ENCODE measurements at places on chromosomes 16 and 17.

GRCh38 chr16:28880589-28880915, 2.3 kb downstream of the ATP2A1 start:
- DNase-seq = no peak

DNA sequence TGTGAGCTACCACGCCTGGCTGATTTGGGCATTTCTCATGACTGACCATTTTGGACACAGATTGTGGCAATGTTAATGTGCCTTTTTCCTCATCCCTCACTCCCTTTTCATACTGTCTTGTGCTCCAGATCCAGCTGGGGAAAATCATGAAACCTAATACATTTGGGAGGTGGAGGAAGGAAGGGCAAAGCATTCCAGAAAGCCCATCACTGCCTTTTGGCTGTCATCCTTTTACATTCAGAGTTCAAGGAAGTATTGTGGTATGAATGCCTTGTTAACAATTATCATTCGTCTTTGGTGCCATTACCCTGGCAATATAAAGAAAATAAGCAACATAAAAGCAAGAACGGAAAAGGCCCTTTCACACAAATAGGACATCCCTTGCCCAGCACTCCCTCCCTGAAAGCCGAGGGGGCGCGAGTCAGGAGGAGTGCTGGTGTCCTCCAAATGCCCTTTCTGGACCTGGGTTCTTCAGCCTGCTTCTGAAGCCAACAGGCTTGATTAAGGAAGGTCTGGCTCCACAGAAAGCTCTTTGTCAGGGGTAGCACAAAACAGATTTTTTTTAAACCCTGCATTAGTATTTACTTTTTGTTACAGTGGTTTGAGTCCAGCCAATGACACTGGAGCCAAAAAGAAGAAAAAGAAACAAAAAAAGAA, 20.1 kb downstream of the NMT1 start:
- DNase-seq = no peak

DNA sequence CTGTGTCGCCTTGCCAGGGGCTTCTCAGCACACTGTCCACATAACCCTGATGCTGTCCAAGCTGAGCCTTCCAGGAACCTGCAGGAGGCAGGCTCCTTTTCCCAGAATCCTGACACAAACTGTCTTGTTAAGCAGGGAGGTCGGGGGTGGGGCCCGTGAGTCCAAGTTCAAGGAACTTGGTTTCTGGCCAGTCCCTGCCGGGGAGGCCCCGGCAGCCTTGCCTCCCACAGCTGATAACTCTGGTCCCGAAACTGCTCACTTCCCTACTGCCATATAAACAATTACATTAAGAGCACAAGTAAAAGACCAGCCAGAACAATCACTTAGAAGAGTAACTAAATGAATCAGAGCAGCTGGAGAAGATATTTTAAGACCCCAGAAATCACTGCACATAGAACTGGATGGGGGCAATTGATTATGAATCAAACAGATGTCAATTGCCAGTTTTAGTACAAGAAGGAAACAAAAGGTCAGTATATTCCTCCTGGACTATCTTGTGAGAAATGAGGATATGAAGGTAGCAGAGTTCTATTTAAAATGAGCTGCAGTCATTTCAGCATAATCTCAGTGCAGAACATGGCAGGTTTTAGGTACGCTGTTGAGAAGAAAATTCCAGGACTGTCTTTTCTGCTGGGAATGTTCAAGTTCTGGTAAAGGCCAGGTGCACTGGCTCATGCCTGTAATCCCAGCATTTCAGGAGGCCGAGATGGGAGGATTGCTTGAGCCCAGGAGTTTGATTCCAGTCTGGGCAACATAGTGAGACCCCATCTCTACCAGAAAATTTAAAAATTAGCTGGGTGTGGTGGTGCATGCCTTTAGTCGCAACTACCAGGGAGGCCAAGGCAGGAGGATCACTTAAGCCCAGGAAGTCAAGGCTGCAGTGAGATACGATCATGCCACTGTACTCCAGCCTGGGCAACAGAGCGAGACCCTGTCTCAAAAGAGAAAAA, 169.8 kb downstream of the PITPNC1 start:
- DNase-seq = no peak

DNA sequence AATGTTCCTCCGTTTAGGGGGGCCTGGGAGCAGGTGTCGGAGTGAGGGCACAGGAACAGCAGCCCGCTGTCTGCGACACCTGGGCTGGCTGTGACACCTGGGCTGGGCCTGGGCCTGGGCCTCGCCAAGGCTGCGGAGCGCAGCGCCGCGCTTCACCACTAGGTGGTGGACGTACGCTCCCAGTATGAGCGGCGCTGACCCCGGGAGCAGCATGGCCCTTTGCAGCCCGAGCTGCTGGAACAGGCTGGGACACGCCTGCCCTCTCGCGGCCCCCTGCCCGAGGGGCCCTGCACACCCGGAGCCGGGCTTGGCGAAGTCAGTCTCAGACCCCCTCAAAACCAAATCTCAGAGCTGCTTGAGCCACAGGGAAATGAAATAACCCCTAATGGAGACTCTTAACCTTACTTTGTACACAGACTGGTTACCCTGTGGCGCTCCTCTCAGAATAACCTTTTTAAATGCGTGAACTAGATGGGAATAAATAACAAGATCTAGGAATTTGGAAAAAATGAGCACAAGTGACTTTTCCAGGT, 38.6 kb upstream of the FA2H start:
- DNase-seq = peak; percentile 23

DNA sequence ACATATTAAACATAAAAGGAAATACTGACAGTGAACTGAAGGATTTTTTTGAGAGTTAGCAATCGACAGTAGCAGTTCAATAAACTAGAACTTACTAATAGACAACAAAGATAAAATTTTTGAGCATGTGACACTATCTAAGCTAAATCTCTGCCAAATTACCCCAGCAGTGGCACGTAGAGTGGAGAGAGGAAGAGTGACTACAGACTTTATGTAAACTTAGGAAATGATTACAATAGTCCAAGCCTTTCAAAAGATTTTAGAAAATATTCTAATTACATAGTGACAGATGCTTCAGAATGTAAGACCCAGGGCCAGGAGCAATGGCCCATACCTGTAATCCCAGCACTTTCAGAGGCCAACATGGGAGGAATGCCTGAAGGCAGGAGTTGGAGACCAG, 52.4 kb downstream of the CFDP1 start:
- DNase-seq = no peak

DNA sequence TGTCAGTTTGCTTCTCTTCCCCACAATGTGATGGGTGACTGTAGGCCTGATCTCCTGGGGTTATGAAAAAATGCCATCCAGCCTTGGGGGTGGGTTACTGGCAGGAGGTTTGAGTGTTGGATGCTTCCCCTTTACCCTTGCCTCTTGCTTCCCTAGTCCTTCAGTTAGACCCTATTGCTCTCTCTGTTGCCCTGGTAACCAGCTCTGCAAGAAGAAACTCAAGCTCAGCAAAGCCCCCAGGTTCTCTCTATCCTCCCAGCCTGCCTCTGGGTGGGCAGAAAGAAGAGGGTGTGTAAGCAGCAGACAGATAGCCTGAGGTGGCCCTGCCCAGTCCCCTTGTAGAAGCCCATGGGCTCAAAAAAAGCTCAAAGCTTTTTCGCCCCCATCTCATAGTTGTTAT, 2.8 kb upstream of the RAPGEFL1 start:
- DNase-seq = no peak

- DNase-seq = no peak
Observed at GRCh38 chr17:64739316-64740058, 77.4 kb upstream of the SMURF2 start.

GRCh38 chr17:77611791-77612502, 346.6 kb upstream of the TNRC6C start:
- no peak for DNase-seq

DNA sequence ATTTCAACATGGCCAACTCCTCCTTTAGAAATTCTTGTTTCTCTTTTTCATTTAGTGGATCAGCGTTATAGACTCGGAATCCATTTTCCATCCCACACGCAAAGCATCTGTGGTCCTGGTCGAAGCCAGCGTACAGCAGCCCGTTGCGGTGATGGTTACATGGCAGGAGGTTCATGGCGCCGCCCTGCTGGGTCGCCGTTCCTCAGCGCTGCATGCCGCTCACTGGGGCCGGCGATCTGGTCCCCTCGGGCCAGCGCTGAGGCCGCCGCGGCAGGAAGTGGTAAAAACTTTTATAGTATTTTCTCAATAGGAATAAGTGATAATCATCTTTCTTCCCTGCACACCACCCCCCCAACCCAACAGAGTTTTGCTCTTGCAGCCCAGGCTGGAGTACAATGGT, 29.9 kb upstream of the RHOT1 start:
- DNase-seq = no peak

DNA sequence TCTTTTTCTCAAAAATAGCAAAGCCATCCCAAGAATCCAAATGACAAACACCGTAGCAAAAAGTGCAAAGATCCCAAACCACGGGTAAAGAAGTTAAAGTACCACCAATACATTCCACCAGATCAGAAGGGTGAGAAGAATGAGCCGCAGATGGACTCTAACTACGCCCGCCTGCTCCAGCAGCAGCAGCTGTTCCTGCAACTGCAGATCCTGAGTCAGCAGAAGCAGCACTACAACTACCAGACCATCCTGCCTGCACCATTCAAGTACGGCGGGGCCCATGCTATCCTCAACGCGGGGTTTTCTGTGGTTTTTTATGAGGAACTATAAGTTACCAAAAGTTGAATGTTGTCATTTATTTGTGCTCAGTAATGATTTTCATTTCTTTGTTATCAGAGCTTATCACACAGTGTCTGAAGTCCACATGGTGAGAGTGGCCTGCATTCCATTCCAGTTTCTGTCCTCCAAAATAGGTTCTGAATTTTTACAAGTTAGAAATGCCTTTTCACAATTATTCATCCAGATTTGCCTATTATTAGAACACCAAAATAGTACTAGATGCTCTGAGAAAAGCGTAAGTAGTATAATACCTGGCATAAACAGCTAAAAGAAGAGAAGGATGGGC, 169.2 kb downstream of the MRTFB start:
- no peak for DNase-seq

DNA sequence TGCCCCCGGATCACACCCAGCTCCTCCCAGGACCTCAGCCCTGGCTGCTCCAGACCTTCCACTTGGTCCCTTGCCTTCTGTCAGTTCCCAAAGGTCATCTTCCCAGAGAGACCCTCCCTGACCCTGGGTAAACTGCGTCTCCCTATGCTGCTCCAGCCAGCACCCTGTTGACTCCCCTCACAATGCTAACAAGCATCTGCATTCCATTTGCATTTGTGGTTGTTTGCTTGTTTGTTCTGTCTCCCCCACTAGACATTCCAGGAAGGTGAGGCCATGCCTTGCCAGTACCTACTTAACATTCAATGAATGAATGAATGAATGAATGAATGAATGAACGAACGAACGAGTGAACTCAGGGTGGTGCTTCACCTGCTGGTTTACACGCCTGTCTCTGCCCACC, 171.2 kb downstream of the WSCD1 start:
- DNase-seq = no peak

DNA sequence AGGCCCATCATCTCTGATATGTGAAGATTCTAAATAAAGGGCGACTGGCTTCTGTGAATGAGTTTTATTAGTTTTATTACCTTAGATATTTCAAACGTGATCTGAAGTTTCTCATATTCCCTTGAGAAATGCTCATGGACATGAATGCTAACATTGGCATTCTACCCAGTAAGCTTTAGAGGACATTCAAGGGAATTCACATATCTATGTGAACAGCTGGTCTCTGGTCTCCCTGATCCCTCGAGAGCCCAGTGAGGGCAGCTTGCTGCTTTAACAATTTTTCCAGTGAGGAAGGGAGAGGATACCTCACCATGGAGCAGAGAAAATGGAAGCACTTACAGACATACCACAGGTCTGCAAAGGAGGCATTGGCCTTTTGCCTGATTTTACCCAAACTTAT, 312.7 kb downstream of the CA10 start:
- no peak for DNase-seq

GRCh38 chr17:44216694-44217093, 2.8 kb downstream of the UBTF start:
- no peak for DNase-seq

- DNase-seq = no peak
Observed at GRCh38 chr16:73405851-73406250, 357.9 kb upstream of the ZFHX3 start.

DNA sequence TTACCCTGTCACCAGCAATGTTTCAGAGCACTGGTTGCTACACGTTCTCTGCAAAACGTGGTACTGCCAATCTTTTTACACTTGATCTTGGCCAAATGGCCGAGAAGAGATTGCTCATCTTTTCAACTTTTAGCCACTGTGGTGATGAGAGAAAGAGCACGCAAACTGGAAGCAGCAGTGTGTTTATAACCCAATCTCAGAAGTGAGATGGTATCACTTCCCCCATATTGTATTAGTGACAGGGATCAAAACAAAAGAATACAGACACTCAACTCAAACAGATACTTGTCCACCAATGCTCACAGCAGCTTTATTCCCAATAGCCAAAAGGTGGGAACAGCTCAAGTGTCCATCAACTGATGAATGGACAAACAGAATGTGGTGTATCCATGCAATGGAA, 72.1 kb upstream of the FA2H start:
- DNase-seq = no peak

DNA sequence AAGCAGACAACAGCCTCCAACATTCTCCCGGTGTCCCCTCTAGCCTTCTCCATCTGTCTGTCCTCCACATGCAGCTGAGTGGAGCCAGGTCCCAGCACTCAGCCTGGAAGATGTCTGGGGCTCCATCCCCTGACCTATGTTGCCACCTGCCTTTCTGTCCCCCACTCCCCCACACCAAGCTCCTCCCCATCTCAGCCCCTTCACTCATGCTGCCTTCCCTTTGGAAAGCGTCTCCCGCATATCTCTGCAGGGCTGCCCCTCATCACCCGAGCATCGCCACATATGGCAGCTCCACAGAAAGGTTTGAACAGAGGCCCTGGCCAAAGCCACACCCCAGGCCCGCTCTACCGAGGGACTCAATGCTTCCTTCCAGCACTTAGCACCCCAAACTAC, 24.2 kb downstream of the NSMCE1 start:
- DNase-seq = no peak

DNA sequence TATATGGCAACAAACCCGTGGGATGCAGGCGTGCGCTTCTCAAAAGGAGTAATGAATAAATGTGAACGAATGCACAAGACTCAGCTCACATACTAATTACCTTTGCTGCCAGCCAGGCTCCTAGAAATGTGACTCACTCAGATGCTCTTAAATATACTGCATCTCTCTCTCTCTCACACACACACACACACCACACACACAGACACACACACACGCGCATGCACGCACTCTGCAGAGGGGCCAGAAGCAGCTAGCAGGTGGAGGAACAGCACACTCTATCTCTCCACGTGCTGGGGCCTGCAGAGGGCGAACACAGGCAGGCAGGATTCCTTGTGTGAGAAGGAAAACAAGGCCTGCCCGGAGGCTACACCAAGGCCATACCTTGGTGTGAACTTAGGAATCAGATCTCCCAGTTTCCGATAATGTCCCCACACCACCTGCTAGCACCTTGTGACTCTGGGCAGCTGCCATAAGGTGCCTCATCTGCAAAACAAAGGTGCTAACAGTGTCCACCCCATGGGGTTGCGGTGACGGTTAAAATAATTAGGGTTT, 5.3 kb downstream of the GPRC5B start:
- DNase-seq = no peak

Data from activated naive CD4-positive, alpha-beta T cell (primary cell).